ENCODE measurements at places on chromosomes 6 and 20. TPM values are rescaled to one million over a fixed set of nuclear protein-coding genes. Genes with fewer than 3 reads are reported as not detected.
A peak's percentile ranks its signal among the peaks of the same experiment; 100 is the strongest.

DNA sequence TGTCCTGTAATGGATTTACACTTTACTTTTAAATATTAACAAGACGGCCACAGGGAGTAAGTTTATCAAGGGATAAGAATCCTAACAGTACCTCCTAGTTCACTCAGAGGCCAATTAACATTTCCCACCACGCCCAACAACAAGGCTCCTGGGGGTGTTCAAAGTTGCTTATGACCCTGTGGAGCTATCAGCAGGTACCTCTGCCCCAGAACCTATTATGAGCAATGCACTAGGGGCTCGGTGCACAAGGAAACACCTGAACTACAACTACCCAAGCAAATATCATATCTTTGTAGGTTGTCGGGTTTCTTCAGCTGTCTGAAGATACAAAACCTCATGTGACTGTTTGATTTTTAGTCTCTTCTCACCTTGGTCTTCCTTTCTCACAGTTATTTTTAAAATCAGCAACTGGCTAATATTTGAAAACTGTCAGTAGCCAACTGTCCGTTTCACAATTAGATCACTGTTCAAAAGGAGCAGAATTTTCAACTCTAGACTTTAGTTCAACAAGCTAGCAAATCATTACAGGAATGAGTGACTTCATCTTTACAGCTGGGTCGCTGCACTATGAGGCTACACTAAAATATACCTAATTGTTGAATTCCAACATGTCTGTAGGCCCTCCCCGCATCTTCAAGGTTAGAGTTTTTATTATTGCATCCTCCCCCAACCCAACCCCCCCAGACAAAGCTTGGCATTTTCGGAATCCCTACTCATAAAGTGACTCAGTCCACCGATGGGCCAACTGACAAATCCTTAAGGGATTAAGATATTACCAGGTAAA is 38.1 kb downstream of the B4GALT5 start:
- DNase-seq, result no peak

- DNase-seq, result no peak
These were observed 542 bp downstream of the ATP5F1E start for GRCh38 chr20:59031564-59032022.

- DNase-seq, result peak; percentile 60
These were observed 34.4 kb upstream of the PTPN1 start for GRCh38 chr20:50475681-50476292.

- no peak for DNase-seq
These were observed 1.2 kb downstream of the DDR1 start for GRCh38 chr6:30885481-30885998.

GRCh38 chr20:40100261-40100660 is 588.8 kb downstream of the MAFB start:
- no peak for DNase-seq

DNA sequence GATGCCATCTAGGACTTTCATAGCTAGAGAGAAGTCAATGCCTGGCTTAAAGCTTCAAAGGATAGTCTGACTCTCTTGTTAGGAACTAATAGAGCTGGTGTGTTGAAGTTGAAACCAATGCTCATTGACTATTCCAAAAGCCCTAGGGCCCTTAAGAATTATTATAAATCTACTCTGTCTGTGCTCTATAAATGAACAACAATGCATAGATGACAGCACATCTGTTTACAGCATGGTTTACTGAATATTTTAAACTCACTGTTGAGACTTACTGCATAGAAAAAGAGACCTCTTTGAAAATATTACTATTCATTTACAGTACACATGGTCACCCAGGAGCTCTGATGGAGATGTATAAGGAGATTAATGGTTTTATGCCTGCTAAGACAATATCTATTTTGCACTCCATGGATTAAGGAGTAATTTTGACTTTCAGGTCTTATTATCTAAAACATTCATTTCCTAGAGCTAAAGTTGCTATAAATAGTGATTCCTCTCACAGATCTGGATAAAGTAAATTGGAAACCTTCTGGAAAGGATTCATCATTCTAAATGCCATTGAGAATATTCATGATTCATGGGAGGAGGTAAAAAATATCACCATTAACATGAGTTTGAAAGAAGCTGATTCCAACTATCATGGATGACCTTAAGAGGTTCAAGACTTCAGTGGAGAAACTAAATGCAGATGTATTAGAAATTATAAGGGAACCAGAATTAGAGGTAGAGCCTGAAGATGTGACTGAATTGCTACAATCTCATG is 763.5 kb upstream of the MAP3K7 start:
- no peak for DNase-seq

- no peak for DNase-seq
These were observed 390.1 kb upstream of the CITED2 start for GRCh38 chr6:139764498-139764986.

DNA sequence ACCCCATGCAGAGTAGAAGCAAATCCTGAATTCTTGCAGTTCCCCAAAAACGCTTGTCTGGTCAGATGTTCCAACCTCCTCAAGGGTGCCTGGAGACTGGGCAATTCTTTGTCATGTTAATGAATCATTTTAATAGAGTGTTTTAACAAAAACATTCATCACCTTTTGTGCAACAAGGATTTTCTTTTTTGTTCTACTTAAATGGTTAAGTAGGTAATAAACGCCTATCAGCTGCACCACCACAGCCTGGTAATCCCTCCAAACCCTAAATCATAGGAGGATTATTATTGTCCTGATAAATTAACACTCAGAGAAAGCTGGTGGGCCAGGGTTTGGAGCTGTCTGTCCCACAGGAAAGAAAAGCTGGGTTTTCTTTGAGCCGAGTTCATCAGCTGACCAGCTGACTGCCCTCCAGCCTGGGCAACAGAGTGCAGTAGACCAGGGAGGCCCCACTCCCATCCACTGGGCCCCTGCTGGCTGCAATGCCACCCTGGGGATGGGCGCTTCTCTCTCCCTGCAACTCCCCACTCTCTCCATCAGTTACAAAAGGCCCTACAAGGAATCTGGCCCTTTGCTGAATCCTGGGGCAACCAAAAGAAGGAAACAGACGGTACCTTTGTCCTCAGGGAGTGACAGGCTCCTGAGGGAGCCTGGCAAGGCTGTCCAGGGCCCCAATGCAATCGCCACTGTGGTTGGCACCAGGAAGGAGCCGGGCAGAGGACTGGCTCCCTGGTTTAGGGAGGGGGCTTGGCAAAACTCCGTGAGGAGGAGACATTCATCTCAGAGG is 23.1 kb upstream of the BMP7 start:
- DNase-seq, result no peak

DNA sequence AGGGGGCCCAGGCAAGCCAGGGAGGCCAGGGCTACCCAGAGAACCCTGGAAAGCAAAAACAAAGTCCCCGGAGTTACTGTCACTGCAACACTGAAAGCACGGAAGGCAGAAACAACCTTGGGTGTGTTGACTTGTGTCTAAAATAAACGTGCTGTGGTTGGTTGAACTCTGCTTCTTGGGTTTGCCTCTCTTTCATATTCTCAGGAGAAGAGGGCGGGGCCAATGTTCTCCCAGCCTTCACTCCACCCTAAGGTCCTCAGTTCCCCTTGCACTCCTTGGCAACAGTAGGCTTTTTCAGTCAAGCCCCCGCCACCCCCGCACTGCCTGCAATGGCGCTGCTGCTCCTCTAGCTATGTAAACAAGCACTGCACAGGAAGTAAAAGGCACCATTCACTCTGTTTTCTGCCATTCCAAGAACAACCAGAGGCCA is 60.9 kb downstream of the COL9A1 start:
- DNase-seq, result no peak

- peak; percentile 30 for DNase-seq
These were observed 42.6 kb downstream of the BMP7 start for GRCh38 chr20:57223648-57224489.

- DNase-seq, result no peak
These were observed 58.0 kb upstream of the MYO6 start for GRCh38 chr6:75691012-75691411.

DNA sequence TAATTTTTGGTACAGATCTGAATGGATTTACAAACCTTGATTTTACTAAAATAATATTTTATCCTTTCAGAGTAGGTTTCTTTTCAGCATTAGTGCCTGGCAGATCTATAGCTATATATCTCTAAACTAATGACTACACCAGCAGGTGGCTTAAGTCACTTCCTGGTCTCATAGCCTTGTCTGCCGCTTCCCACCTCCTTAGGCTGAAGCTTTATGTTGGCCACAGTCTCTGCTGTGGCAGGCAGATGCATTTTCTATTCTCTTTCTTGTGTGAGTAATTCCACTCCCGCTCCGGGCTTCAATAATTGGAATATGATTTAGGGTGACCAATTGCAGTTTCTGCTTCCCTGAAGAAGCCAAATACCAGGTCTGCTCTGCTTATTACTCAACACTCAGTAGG is 226.8 kb upstream of the HS3ST5 start:
- DNase-seq, result no peak

- no peak for DNase-seq
These were observed 257.5 kb downstream of the FOXC1 start for GRCh38 chr6:1867197-1867596.

DNA sequence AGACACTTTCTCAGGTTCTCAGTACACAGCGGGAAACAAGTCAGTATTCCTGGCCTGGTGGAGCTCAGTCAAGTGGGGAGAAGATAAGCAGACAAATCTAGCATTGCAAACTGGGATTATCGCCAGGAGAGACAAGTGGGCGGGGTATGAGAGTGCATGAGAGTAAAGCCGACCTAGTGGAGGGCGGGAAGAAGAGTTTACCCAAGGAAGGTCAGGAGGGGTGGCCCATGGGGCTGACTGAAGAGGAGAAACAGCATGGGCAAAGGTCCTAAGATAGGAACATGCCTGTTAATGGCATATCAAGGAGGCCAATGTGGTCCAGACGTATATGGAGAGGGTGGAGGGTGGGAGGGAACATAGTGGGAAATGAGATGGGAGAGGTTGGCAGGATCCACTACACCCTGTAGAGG is 12.4 kb upstream of the CSNK2A1 start:
- no peak for DNase-seq

GRCh38 chr6:5996714-5997419 is 9.9 kb downstream of the NRN1 start:
- DNase-seq, result no peak

GRCh38 chr6:117399924-117400323 is 25.8 kb downstream of the ROS1 start:
- DNase-seq, result no peak

DNA sequence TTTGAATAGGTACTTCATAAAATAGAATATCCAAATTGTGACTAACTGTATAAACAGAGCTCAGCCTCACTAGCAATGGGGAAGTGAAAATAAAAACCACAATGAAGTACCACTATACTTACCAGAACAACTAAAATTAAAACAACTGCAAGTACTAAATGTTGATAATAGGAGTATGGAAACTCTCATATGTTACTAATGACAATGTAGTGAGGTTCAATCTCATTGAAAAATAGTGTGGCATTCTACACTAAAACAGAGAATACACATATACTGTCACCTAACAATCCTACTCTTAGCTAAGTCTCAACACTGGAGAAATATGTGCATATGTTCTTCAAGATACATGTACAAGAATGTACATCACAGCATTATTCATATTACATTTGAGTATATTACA is 132.0 kb upstream of the CARMIL1 start:
- DNase-seq, result no peak

DNA sequence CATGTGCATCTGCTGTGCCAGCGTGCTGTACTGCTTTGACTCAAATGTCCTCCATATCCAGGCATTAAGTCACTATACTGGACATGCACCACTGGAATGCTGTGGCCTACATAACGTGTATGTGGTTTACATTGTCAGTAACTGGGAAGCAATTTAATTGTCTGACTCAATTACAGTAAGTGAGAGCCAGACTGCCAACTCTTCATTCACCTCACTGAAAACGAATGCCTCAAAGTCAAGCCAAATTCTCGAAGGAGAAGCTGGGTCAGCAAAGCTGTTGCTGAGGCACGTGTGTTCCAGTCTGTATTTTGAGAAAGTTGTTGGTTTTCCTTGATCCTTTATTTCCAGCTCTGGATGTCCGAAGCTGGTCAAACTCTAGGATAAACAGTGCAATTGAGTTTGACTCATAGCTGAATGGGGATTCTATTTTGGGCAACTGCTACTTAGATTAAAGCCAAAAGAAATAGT is 534.3 kb downstream of the COL12A1 start:
- DNase-seq, result no peak

GRCh38 chr6:113909224-113909856 is 52.2 kb downstream of the MARCKS start:
- DNase-seq, result no peak

DNA sequence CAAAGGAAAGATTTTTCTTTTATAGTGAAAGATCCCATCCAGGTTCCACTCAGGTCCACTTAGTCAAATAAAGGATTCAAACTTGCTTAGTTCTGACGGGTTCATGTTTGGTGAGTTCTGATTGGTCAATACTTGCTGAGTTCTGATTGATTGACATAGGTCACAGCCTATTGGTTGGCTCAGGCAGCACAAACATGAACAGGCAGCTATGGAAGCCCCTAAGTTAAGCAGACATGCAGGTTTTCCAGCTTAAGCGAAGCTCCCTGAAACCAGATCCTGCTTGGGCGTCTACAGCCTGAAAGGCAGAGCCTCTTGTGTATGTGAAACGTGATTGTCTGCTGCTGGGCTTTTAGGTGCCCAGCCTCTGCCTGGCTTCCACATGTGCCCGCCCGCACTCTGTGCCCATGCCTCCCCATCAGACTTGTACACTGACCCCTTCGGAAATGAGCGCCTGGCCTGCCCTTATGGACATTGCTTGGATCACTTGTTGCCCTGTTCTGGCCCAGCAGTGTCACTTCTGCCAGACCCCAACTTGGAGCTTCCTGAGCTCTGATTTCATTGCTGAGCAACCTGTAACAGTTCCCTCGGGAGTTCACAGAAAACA is 45.4 kb upstream of the ECI2 start:
- peak; percentile 67 for DNase-seq

Gene SLC2A10
- total RNA-seq, result 12.2 TPM

Gene FAM217A
- 13.0 TPM for total RNA-seq

Gene PLG
- 0.62 TPM for total RNA-seq

Gene SLC17A3
- not detected for total RNA-seq

Gene SNAI1
- total RNA-seq, result 7.0 TPM

Gene PDE10A
- 15.5 TPM for total RNA-seq

Gene PLA2G7
- 0.74 TPM for total RNA-seq

Gene CLPSL1
- not detected for total RNA-seq

Gene SLC22A7
- total RNA-seq, result not detected

Gene CDH26
- 1.7 TPM for total RNA-seq

Gene PPP1R16B
- total RNA-seq, result 1.2 TPM

Gene EYS
- 1.3 TPM for total RNA-seq

Gene ALDH5A1
- total RNA-seq, result 16.3 TPM

Gene RNF114
- total RNA-seq, result 531 TPM

Gene RALGAPA2
- 59.2 TPM for total RNA-seq

Gene HUS1B
- total RNA-seq, result 8.9 TPM

Gene HLA-DQA1
- total RNA-seq, result 1.6 TPM

Gene GSTA3
- 26.7 TPM for total RNA-seq
